Right forelimb (tissue), 1 donor: ENCODE measurements at places on chromosomes 4 and X.

DNA sequence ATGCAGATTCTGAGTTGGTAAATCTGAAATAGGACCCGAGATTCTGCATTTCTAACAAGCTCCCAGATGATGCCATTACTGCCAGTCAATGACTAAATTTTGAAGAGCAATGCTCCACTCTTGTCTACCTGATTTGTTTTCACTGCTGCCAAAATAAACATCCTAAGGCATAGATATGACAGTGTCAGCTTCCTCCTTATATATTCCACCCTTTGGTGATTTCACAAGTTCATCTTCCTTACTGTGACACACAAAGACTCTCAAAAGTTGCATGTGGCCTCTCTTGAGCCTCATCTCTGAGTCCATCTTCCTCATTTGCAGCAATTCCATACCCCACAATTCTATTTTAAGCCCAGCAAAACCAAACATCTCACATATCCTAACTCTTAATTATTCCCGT lies 110.9 kb downstream of the FBXW7 start:
- DNase-seq: no peak

DNA sequence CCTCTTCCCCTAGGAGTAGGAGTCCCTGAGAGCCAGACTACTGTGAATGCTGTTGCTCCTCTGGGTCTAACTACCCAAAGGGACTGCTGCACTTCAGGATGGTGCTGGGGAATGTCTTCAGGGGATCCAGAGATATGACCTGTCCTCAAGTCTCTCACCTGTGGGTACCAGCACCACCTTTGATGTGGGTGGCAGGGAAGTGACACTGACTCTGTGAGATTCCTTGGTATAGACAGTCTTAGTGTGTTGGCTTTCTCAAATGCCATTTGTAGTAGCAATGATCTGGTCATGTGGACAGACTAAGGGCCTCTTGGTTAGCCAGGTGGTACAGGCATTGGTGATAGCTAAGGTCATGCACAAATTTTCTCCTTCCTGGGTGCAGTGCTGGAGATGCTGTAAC lies 108.9 kb upstream of the ADAMTS3 start:
- no peak for DNase-seq

DNA sequence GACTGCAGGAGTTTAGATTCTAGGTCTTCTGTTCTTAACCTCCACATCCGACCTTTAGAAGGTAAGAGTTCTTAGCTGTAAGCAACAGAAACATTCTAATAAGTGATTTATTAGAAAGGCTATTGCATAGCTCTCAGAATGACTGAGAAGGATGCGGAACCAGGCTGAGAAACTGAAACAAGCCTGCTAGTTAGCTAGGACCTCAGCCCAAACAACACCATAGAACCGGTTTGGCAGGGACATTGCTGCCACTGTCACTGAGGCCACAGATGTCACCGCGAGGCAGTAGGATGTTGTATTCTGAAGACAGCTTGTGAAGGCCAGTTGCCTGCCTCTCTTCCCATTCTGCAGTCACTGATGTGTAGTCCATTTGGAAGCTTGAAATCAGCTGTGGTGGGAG lies 160.0 kb upstream of the ARX start:
- no peak for DNase-seq

- DNase-seq: peak; percentile 45
Observed at GRCh38 chr4:7890635-7891393, 48.8 kb downstream of the AFAP1 start.

DNA sequence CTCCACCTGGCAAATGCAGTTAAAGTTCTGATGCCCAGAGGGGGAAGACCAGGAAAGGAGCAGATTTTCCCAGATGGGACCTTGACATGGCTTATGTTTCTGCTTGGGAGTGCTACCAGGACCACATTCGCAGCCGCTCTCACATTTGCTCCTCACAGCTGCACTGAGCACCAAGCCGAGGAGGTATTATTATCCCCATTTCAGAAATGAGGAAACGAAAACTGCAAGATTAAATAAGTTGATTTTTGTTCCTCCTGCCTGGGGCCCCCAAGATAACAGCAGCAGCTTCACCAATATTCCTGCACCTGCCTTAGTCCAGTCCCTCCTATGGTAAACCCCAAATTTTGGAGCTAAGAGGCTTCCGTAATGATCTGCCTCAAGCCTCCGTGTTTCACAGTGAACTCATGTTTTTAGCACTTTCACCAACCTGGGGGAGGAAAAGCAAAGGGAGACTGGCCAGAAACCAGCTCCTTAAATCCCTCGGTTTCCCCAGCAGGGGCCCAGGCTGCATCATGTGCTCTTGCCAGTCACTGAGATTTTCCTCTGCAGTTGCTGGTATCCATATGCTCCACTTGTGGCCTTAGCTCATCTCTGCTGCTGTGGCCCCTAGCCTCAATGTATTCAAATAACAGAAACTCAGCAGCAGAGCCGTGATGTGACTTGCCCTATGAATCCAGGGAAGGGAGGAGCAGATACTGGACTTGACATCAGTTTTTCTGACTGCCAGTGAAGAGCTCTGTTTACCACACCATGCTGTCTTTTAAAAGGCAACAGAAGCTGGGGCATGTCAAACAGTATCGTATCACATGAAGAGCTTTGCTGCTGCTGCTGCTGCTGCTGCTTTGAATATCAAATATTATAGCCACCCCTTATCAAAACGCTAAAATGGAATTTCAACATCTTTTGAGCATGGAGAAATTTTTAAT lies 95.5 kb upstream of the KLHL13 start:
- DNase-seq: no peak

DNA sequence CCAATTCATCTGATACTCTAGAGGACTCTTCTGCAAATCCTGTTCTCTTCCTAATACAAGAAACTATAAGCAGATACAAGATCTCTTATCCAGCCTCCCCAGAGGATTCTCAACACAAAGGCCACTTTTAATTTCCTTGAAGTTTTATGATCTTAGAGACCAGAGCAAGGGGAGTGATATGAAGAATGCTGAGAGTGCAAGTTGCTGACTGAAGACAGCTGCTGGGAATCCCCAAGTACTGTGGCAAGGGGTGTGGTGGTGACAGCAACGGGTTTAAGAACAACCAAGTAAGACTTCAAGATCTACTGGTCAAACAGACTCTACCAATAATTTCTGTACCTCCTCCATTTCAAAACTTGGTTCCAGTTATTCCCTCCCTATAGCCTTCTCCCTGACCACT lies 7.0 kb downstream of the AMMECR1 start:
- no peak for DNase-seq

DNA sequence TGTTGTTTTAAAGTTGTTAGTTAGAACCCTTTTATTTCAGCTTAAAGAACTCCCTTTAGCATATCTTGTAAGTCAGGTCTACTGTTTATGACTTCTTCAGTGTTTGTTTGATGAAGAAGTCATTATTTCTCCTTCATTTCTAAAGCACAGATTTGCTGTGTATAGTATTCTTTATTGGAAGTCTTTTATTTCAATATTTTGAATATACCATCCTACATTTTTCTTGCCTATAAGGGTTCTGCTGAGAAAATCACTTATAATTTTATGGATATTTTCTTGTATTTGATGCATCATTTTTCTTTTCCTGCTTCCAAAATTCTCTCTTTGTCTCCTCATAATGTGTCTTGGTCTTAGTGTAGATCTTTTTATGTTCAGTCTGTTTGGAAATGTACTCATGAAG lies 134.5 kb downstream of the CPXCR1 start:
- no peak for DNase-seq

DNA sequence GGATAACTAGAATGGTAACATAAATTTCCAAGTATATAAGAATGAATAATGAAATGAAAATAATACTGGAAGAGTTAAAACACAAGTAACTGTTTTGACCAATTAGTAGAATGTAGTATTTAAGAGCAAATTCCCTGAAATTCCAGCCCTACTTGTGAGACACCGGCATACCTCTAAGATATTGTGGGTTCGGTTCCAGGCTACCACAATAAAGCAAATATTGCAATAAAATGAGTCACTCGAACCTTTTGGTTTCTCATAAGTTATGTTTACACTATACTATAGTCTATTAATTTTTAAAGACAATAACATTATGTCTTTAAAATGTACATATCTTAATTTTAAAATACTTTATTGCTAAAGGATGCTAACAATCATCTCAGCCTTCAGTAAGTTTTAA lies 15.2 kb upstream of the IQCM start:
- no peak for DNase-seq

DNA sequence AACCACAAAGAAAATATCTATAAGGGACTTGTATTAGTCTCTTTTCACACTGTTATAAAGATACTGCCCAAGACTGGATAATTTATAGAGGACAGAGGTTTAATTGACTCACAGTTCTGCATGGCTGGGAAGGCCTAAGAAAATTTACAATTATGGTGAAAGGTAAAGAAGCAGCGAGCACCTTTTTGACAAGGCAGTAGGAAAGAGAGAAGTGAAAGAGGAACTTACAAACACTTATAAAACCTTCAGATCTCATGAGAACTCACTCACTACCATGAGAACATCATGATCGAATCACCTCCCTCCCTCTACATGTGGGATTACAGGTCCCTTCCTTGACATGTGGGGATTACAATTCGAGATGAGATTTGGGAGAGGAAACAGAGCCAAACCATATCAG lies 856.0 kb downstream of the TRAM1L1 start:
- DNase-seq: no peak

GRCh38 chr4:144579411-144580030 lies 66.4 kb upstream of the HHIP start:
- no peak for DNase-seq

GRCh38 chr4:131207589-131207988 lies 1941.5 kb upstream of the PCDH10 start:
- no peak for DNase-seq

DNA sequence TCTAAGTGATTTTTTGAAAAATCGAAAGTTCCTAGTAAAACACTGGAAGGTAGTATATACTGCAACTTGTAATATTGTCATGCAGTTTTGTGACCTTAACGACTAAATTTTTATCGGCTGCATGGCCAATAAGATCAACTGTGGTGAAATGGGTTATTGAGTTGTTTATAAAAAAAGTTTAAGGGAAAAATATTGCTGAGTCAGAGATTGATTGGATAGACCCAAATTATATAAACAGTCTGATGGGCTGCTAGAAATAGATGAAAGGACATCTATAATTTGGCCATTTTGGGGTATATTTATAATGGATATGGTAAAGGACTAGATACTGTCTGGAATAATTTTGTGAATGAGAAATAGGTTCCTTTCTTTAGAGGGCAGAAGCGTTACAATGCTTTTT lies 56.2 kb downstream of the MGST2 start:
- DNase-seq: no peak

- no peak for DNase-seq
Observed at GRCh38 chr4:24720979-24721378, 74.4 kb upstream of the SOD3 start.

- no peak for DNase-seq
Observed at GRCh38 chr4:78313754-78314120, 237.8 kb upstream of the ANXA3 start.

DNA sequence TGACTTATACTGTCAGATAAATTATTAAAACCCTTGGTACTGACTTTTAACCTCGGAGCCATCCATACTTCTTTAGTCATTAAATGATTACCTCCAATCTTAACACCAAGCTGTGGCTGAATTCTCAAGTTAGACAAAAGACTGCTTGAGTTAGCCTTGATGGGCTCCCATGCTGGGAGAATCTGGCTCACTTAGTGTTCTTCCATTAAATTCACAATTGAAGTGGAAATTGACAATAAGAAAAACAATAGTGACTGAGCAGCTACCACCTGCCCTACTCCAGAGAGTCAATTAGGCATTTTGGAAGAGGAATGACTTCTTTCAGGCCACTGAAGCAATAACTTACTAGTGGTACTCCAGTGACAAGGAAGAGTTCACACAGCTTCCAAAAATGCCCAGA lies 503.0 kb upstream of the CPXCR1 start:
- no peak for DNase-seq
